ENCODE measurements at places on chromosomes 7 and 10.

DNA sequence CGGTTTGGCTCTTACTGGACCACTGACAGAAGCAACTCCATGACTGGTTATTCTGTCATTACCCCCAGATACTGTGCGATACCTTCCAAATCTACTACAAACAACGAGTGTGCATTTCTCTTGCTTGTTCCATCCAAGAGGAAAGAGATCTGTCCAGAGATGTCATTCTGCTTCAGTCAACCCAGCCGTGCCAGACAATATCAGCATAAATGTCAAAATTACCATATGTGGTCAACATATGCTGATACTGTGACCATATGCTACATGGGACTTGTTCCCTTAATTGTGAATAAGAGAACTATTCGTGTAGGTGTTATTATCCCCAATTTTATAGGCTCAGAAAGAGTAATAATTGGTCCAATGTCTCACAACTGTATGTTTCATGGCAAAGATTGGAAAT, 143.2 kb upstream of the PRSS1 start:
- no peak overlapping the region for H3K27ac ChIP-seq
- no peak overlapping the region for H3K4me3 ChIP-seq
- no peak for DNase-seq

DNA sequence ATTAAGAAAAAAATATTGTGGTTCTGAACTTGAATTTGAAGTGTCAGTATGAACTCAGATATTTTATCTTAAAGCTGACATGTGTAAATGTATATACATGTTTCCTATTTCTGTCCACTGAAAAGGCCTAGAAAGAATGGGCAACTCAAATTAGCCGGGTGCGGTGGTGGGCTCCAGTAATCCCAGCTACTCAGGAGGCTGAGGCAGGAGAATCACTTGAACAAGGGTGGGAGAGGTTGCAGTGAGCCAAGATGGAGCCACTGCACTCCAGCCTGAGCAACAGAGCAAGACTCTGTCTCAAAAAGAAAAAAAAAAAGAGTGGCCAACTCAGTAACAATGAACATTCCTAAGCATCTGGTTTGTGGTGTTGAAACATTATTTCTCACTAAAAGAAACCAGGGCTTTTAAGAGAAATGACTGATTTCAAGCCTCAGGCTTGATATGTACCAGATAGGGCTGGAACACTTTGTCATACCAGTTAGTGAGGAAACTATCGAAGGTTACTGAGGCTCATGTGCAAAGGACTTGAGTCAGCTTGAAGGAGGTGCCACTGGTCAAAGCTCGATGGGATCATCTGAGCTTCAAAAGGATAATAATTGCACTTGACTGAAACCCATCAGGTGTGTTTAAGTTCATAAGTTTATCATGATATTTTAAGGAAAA, 40.5 kb downstream of the AOAH start:
- H3K27ac ChIP-seq = no peak overlapping the region
- H3K27me3 ChIP-seq = no peaks in the 10 kb centered on the region
- no peak overlapping the region for H3K4me3 ChIP-seq

GRCh38 chr10:31956200-31956946, 27.7 kb upstream of the ARHGAP12 start:
- no peak overlapping the region for H3K4me3 ChIP-seq
- peaks cover 7% of the 10 kb centered on the region for H3K4me1 ChIP-seq
- no peaks in the 10 kb centered on the region for H3K27me3 ChIP-seq
- H3K27ac ChIP-seq = no peak overlapping the region
- no peak for DNase-seq

- H3K27me3 ChIP-seq = no peaks in the 10 kb centered on the region
- no peak for DNase-seq
- H3K27ac ChIP-seq = no peak overlapping the region
- H3K36me3 ChIP-seq = no peaks in the 10 kb centered on the region
- H3K4me3 ChIP-seq = no peak overlapping the region
These were observed 343.7 kb upstream of the GALNT17 start for GRCh38 chr7:70788276-70788675.

Data from PC-3 (cell line).